HT1080 (cell line): ENCODE measurements at places on chromosomes 5 and 9. TPM values are rescaled to one million over a fixed set of nuclear protein-coding genes. Genes with fewer than 3 reads are reported as not detected.

DNA sequence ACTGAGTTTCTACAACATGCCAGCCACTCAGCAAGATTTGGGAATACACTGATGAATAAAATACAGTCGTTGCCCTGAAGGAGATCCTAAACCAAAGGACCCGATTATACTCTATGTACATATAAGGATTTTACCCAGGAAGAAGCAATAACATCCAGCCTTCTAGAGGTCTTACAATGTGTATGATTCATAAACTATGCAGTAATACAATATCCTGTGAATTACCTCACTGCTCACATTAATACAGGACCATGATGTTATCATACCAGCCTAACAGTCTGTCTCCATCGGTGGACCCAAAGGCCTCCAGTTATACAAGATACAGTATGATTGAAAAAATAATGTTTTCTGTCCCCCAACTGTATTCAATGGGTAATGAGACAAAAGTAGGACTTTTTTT is 310.5 kb upstream of the TRPM3 start:
- DNase-seq: peak; percentile 2

DNA sequence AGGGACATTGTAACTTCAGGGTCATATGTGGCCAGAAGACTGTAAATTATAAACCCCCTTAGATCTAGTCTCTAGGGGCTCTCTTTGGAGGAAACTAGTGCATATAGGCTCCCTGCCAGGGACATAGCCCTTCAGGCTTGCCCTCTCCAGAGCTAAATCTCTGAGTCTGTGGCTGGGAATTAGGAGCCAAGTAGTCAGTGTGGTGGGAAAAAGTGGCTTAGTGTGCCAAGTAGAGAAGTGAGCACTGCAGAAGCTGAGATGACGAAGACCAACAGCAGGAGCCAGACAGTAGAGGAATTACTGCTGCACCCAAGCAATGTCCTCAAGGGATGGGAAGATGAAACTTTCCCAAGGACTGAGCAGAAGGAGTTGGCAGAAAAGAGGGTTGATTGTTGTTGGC is 71.2 kb downstream of the CWC27 start:
- no peak for DNase-seq

The ASS1 gene
- 2.6 and 2.7 TPM in 2 replicates for total RNA-seq

- DNase-seq: no peak
These were observed 367.4 kb upstream of the TRPC7 start for GRCh38 chr5:136732751-136733150.

DNA sequence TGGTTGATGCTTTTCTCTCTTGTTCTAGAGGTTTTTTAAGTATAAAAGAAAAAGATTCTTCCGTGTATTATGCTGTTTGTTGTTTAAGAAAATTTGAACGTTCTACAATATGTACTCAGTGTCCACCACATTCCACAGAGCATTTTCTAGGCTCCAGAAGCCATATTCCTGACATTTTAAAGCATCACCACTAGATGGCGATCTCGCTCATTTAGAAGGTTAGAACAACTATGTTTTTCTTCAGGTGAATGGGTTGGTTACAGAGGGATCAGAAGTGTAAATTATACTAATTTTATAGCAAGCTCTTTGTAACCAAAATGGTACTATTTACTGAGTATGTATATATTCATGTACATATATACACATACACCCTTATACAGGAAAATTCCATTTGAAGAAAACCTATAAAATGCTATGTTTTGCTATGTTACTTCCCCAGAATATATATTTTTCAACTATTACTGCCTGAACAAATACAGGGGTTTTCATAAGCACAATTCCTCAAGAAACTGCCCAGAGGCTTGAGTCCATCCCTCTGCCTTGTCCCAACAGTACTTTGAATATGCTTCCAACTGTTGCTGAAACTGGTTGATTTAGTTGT is 284.3 kb downstream of the CCDC171 start:
- peak; percentile 45 for DNase-seq
